GM04503 (cell line): ENCODE measurements at places on chromosomes 3 and 15.

DNA sequence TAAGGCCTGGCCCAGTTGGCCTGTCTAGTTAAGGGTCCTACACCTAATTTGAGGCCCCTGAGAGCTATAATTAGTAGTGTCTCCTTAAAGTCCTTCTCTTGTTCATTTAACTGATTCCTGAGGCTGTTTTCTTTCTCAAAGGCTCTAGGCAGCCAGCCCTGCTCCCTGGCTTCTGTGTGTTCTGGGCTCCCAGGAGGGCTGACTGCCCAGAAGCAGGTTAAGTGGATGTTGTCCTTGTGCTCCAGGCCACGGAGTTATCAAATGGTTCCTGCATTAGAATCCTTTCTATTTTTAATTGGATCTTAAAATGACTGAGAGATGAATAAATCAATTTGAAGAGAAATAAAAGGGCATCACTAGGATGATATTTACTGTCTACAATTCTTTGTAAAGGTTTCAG is 140.0 kb downstream of the SNRK start:
- no peak for DNase-seq

DNA sequence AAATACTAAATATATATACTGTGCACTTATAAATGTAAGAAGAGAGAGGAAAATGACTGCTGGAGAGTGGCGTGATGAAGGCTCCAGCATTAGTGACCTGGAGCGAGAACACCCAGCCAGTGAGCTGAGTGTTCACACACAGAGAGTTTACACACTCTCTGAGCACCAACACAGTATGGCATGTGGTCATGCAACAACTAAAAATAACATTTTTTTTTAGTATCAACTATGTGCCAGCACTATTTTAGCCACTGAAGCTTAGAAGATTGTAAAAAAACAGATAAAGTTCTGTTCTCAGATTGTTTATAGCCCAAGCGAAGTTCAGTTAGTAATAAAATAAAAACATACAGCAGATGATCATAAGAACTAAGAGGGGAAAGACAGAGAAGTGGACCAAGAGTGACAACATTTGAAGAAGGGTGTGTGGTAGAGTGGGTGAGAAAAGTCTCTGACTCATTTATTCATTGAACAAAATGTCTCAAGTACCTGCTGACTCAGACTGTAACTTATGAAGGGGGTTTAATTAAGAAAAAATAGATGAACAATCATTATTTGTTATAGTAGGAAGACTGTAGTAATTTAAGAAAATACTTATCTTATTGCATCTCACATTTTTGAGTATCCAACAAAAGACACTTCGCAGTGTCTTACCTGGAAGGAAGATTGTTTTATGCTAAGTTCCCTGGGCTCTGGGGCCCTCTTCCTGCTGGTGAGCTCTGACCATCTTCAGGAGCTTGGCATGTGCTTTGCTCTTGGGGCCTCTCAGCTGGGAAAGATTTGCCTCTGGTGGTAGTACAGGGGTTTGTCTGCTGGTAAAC is 43.8 kb downstream of the GAP43 start:
- DNase-seq: no peak

- no peak for DNase-seq
Measured at GRCh38 chr3:136209921-136210320, 13.8 kb upstream of the MSL2 start.

GRCh38 chr15:36507458-36507857 is 72.0 kb upstream of the CDIN1 start:
- no peak for DNase-seq

DNA sequence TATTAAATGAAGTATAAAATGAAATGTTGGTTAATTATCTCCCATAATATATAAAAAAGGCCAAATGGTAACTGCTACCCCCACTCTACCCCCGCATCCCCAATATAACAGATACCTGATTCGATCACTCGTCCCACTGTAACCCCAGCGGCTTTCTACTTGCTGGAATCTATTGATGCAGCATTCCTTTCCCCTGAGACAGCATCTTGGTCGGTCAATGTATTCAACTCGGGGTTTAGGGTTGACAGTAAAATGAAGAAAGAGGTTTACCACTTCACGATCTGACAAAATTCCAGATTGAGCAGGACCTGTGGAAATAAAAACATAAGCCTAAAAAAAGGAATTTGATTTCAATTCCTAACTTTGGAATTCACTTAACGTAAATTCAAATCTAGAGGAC is 18.6 kb upstream of the C15orf40 start:
- DNase-seq: no peak

DNA sequence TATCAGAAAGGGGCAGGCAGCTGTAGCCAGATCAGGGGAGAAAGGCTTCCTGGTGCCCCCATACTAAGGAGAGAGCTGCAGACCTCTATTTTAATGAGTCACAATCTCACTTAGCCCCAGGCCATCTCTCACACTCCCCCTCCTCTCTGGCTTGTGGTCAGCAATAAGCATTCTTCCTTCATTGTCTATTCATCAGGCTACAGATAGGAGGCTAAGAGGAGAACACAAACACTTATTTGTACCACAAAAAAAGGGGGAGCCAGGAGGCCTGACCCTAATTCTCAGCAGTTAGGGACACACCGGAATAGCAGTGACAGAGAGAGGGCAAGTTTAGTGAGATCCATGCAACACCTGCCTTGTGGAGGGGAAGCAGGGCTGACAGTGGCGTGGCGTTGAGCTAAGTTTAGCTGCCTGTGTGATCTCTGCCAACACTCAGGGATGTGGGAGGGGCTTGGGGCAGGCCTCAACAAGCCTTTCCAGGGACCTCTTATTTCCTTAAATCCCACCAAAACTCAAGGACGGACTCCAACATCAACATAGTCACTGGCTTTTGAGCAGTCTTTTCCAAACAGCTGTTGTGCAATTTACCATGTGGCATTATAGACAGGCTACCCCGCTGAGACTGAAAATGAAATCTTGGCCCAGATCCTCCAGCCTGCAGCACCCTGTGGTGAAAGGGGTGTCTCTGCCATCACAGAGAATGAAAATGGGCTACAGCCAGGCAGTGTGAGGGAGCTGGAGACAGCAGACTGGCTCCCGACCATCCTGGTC is 191.9 kb upstream of the TSC22D2 start:
- no peak for DNase-seq

- DNase-seq: no peak
Measured at GRCh38 chr3:30438126-30438525, 168.3 kb upstream of the TGFBR2 start.
